ENCODE measurements at places on chromosomes 3 and 15.

DNA sequence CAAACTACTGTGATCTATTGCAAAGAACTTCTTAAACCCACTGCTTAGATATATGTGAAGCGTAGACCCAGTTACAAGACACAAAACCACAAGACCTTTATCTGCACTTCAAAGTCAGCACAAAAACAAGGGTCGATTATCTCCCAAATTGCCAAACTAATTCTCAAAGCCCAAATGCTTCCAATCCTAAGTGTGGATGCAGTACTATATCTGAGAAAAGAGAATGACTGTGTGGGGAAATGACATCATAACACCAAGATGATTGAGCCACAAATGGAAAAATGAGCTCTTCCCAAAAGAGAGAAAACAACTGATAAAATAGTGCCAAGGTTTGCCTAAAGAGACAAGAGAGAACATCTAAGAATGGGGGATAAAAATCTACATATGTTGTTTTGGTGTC lies 86.2 kb downstream of the MEIS2 start:
- DNase-seq = peak; percentile 48

- no peak for DNase-seq
Measured at GRCh38 chr3:182913889-182914288, 66.4 kb downstream of the DCUN1D1 start.

- peak; percentile 18 for DNase-seq
Measured at GRCh38 chr3:65334045-65334665, 646.4 kb upstream of the ADAMTS9 start.

DNA sequence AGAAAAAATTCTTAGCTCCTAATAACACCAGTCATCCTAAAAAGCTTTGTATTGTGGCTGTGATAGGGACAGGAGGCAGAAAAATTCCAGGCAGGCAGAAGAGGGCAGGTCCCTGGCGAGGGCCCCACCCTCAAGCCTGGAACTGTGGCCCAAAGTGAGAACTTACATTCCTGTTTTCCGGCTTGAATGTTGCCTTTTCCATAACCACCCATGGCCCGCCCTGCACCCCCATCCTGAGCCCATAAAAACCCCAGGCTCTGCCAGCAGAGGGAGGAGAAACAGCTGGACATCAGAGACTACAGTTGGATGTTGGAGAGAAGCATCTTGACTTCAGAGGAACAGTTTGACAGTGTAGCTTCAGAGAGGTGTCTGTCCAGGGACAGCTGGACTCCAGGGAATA lies 37.3 kb downstream of the SLCO2A1 start:
- no peak for DNase-seq

DNA sequence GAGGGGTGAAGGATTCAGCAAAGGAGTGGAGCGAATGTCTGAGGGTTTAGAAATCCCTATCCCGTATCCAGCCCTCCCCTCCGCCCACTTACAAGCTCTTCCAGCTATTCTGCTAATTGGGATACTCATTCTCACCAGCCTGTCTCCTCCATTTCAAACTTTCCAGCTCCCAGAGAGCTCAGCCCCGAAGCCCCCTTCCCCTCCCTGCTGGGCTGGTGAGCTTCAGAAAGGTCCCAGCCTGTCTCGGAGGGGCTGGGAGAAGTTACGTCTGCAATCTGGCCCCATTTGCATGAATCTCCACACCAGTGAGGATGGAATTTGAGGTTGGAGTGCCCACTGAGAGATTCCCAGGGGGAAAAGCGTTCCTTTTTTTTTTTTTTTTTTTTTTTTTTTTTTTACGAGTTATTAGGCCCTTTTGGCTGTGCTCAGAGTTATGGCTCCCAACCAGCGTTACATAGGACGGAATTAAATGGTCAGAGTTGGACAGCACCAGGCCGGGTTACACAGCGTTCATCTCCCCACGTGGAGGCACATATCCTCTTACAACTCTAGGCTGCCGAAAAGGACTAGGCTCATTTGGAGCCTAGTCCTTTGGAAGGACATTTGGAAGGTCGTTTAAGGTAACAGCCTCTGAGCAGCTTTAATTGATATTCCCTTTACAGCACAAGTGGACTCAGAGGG lies 34.6 kb downstream of the FGD5 start:
- DNase-seq = no peak

- DNase-seq = no peak
Measured at GRCh38 chr15:81069356-81069755, 64.7 kb upstream of the CFAP161 start.

DNA sequence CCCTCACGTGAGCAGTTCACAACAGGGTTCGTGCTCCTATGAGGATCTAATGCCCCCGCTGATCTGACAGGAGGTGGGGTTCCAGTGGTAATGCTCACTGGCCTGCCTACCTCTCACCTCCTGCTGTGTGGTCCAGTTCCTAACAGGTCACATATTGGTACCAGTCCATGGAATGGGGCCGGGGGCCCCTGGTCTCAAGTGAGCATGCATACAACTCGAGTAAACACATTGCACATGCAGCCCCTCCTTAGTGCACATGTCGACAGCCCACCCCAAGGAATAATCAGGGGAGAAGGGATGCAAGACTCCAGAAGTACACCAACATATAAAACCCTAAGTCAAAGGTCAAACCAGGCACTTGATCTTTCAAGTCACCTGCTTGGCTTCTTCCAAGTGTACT lies 127.0 kb downstream of the TP63 start:
- no peak for DNase-seq

GRCh38 chr3:50100956-50101845 lies 12.5 kb downstream of the RBM5 start:
- DNase-seq = no peak

DNA sequence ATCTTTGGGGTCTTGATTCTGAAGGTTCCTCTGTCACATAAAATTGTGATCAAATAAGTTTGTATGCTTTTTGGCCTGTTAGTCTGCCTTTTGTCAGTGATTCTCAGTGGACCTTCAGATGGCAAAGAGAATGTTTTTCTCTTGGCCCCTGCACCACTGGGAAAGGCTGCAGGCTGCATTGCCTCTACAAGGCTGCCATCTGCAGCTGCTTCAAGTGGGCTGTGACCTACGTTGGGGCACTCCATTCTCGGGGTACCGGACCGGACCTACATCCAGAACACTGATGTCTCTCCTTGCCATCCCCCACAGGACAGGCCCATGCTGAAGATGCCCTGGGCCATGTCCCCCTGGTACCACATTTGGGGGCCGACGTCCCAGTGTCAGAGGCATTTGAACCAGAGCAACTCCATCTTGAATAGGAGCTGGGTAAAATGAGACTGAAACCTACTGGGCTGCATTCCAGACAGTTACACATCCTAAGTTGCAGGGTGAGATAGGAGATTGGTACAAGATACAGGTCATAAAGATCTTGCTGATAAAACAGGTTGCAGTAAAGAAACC lies 37.5 kb upstream of the MFGE8 start:
- DNase-seq = no peak

DNA sequence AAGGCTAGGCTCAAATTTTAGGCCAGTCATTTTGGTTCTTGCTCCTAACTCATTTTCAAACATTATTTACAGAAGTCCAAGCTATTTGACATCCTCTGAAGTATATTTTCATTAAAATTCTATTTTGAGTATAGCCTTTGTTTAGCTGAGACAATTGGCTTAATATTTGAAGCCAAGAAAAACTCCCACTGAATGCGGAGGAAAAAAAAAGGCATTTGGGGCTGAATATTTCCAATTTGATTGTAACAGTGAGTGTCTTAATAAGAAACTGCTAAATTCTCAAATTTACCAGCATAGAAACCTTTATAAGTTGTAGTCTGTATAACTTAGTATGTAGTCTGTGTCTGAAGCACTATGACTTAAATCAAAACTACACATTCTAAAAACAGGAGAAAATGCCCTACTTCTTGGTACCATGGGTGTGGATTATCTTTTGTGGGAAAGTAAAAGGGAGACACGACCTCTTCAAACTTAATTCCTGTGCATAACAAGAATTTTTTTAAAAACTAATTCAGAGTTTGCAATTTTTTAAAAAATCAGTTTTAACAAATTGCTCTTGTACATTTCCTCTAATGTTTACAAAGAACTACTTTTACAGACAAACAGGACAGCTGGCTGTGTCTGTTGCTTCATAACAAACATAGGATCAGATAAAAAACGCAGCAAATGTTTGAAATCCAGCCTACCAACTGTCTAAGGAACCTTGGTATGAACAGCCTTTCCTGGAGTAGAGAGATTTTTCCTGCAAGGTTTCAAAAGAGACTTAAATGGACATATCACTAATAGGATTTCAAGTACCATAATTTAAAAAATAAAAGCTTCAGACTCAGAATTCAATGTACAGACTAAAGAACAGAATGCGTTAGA lies 52.7 kb upstream of the LMOD3 start:
- DNase-seq = no peak

All from OCI-M1 (cell line).